ENCODE measurements at places on chromosomes 1 and 21.

- no peak for DNase-seq
Measured at GRCh38 chr1:109388208-109388711, 9.5 kb downstream of the SORT1 start.

DNA sequence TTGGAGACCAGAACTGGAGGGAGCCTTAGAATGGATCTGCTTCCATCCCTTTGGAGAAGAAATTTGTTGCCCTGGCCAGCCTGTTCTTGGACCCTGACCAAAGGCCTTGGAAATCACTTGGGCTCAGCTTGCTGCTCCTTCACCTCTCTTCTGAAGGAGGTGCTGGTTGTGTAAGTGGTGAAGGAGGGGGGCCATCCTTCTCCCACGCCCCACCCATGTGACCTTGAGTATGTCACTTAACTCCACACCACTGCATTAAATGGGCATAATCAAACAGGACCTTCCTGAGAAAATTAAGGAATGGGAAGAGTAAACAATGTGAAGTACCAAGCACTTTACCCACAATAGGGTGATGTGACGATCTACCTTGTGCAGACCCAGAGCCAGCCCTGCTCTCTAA is 68.3 kb upstream of the GJB5 start:
- no peak for DNase-seq

- no peak for DNase-seq
Measured at GRCh38 chr1:162139211-162139610, 69.7 kb downstream of the NOS1AP start.

GRCh38 chr1:47941609-47942239 is 55.5 kb downstream of the TRABD2B start:
- DNase-seq, result no peak

GRCh38 chr1:5980314-5981008 is 11.8 kb downstream of the NPHP4 start:
- DNase-seq, result no peak

DNA sequence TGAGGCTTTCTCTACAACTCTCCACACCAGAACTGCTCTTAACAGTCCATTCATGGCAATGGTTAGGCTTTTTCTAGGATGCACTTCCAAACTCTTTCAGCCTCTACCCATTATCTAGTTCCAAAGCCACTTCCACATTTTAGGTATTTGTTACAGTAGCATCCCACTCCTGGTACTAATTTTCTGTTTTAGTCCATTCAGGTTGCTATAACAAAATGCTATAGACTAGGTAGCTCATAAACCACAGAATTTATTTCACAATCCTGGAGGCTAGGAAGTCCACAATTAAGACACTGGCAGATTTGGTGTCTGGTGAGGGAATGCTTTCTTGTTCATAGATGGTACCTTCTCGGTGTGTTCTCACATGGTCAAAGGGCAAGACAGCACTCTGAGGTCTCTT is 17.3 kb upstream of the EPS8L3 start:
- DNase-seq, result no peak

- DNase-seq, result no peak
Measured at GRCh38 chr21:15617964-15618363, 111.8 kb upstream of the USP25 start.

GRCh38 chr1:184272175-184272866 is 114.5 kb upstream of the C1orf21 start:
- no peak for DNase-seq

- DNase-seq, result no peak
Measured at GRCh38 chr1:2308844-2309243, 80.7 kb downstream of the SKI start.

DNA sequence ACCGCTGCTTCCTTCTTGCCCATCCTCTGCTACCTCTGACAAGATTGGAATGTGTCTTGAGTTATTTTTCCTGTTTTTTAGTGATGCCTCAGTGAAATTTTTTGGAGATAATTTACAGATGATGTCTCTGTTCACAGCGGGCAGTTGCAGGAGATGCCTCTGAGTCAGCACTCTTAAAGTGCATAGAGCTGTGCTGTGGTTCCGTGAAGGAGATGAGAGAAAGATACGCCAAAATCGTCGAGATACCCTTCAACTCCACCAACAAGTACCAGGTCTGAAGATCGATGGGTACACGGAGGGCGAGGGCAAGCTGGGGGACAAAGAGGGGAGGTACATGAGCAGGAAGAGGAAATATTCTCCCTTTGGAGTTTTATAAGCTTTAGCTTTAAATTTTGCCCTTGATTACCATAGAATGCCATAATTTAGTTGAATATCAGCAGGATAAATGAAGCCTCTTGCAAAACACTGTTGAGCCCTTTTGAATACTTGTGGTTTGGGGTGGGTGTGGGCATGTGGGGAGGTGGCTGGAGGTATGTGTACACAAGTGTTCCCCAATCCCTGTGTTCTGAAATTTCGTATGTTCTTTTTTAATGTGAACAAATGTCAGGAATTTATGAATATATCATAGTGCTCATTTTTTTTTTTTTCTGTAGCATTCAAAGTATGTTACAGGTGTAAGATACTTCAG is 19.8 kb downstream of the ATP1A1 start:
- no peak for DNase-seq

- no peak for DNase-seq
Measured at GRCh38 chr21:40208206-40208947, 341.1 kb downstream of the PCP4 start.

GRCh38 chr1:53605181-53605580 is 133.8 kb downstream of the GLIS1 start:
- DNase-seq, result no peak

DNA sequence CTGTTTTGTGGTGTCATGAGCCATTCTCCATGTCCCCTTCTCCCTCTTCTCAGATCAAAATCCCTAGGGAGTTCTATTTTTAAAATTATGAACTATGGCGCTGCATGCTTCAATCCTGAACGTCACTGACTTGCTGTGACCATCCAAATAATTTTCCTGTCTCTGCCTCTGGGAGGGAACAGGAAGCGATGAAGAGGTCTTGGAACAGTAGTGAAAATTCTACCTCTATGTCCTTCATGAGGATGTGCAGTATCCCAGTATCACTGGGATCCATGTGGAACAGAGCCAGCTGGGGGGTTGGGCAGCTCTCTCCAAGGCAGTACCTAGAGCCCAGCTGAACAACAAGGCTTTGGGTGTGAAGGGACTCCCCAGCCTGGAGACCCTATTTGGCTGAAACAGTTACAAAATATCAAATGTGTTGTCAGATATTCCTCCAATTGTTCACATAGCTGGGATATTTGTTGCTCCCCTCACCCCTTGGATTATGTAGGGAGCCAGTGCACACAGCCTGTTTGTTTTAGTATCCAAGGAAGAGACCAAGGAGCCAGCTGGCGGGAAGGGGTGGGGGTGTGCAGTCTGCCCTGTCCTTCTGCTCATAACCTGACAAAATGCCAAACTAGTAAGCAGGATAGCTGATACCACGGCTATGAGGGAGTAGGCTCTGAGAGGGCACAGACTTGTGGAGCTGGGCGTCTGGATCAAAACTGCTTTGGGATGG is 7.6 kb downstream of the DCLRE1B start:
- no peak for DNase-seq

- no peak for DNase-seq
Measured at GRCh38 chr1:204348722-204349121, 11.0 kb downstream of the PLEKHA6 start.

DNA sequence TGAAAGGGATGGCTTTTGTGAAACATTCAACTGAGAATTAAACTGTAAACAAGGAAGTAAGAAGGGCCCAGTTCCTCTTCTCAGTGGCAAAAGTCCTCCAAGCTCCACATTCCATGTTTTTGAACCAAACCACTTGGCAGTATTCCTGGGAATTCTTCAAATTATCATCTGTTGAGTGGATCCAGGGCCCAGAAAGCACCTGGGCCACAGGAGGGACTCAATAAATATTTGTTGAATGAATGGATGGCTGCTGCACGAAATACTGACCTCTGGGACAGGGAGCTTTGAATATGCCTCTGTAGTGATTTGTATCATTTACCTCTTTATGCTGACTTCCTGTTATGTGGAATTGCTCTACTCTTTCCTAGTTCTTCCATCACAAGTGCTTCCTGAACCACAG is 4.7 kb downstream of the SLC35F3 start:
- no peak for DNase-seq

- DNase-seq, result no peak
Measured at GRCh38 chr1:147185432-147185831, 13.2 kb upstream of the PRKAB2 start.

DNA sequence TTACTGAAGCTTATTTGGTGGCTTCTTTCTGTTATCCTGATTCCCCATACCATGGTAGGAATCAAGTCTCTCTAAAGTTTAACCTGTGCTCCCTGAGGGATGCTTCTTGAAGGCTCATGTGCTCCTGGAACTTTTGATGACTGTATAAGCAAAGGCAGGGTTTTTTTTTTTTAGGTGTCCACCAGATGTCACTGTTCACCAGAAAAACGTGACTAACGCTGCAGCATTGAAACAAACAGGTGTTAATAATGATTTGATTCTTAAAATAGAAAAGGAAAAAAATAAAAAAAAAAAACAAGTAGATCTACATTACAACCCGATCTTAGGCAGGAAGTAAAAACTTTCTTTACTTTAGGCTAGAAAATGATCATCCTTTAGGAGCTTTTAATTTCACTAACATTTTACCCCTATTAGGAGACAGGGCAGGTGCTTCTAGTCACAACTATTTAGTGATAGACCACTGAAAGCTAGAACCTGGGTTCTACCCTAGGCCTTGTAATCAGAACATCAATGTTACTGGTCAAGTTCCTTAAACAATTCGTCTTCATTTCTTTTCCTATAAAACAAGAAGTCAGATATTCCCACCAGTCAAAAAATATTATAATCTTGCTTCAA is 223.0 kb downstream of the PLA2G4A start:
- no peak for DNase-seq

- no peak for DNase-seq
Measured at GRCh38 chr21:14482165-14482564, 64.0 kb downstream of the SAMSN1 start.
